Right atrium auricular region (tissue), 2 donors: ENCODE measurements at places on chromosomes 5 and 9.

GRCh38 chr9:127021664-127022363 is 100.6 kb downstream of the ANGPTL2 start:
- peak; percentile 95 for DNase-seq
- no peaks in the 10 kb centered on the region for H3K4me1 ChIP-seq
- no peak overlapping the region for H3K4me3 ChIP-seq
- H3K27ac ChIP-seq = peak overlapping the region; percentile 82

GRCh38 chr9:135606885-135607259 is 32.5 kb downstream of the GLT6D1 start:
- H3K36me3 ChIP-seq = no peaks in the 10 kb centered on the region
- H3K27me3 ChIP-seq = no peaks in the 10 kb centered on the region
- no peaks in the 10 kb centered on the region for H3K4me1 ChIP-seq
- no peak overlapping the region for H3K4me3 ChIP-seq
- DNase-seq = peak; percentile 21

GRCh38 chr9:126516936-126517832 is 96.5 kb upstream of the LMX1B start:
- H3K36me3 ChIP-seq = no peaks in the 10 kb centered on the region
- H3K27ac ChIP-seq = peak overlapping the region; percentile 62
- peak; percentile 87 for DNase-seq
- peak overlapping the region; percentile 23 for H3K4me3 ChIP-seq
- H3K27me3 ChIP-seq = peaks cover 7% of the 10 kb centered on the region

DNA sequence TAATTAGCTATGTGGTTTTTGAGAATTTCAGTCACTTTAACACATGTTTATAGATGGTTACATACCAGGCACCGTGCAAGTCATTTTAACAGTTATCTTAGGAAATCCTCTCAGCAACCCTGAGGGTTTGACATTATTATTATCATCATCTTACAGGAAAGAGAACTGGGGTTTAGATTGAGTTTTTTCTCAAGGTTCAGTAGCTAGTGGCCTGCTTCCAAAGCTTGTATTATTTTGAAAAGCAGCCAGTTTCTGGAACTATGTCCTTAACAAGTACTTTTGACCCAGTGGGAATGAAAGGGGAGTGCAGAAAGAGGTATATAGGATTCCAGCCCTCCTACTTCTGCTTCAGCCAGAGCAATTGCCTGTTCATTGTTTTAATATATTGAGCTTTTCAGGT is 157.5 kb downstream of the COMMD10 start:
- no peak overlapping the region for H3K4me3 ChIP-seq
- H3K27me3 ChIP-seq = no peaks in the 10 kb centered on the region
- no peak overlapping the region for H3K27ac ChIP-seq
- no peak for DNase-seq

GRCh38 chr5:133996683-133997252 is 8.0 kb downstream of the VDAC1 start:
- no peak for DNase-seq
- no peak overlapping the region for H3K4me3 ChIP-seq
- peak overlapping the region; percentile 84 for H3K27ac ChIP-seq
- H3K27me3 ChIP-seq = no peaks in the 10 kb centered on the region

GRCh38 chr5:95817430-95817829 is 5.1 kb downstream of the GLRX start:
- no peak overlapping the region for H3K4me3 ChIP-seq
- H3K27me3 ChIP-seq = no peaks in the 10 kb centered on the region
- peaks cover 43% of the 10 kb centered on the region for H3K36me3 ChIP-seq
- H3K4me1 ChIP-seq = peaks cover 51% of the 10 kb centered on the region
